ENCODE measurements at places on chromosomes 7 and 10. TPM values are rescaled to one million over a fixed set of nuclear protein-coding genes. Genes with fewer than 3 reads are reported as not detected.

DNA sequence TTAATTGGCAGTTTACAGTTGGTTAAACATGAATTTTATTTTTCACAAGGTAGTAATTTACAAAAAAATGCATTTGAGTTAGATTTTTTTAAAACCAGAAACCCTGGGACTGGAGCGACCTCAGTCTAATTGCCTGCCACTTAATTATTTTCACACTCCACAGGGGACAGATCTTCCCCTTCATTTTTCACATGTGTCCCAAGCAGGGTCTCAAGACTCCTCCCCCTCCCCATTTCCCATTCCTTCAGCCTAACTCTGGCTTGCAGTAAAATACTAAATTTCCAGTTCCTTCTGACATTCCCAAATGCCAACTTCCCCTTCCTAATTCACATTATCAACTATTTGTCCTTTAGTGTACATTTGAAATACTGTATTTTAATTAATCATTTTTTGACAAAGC is 948 bp downstream of the ZNF138 start:
- no peak for DNase-seq

- no peak for DNase-seq
These were observed 2.4 kb upstream of the SERPINE1 start for GRCh38 chr7:101124376-101125056.

- DNase-seq: peak; percentile 2
These were observed 435.4 kb downstream of the KIF20B start for GRCh38 chr10:90136731-90137316.

DNA sequence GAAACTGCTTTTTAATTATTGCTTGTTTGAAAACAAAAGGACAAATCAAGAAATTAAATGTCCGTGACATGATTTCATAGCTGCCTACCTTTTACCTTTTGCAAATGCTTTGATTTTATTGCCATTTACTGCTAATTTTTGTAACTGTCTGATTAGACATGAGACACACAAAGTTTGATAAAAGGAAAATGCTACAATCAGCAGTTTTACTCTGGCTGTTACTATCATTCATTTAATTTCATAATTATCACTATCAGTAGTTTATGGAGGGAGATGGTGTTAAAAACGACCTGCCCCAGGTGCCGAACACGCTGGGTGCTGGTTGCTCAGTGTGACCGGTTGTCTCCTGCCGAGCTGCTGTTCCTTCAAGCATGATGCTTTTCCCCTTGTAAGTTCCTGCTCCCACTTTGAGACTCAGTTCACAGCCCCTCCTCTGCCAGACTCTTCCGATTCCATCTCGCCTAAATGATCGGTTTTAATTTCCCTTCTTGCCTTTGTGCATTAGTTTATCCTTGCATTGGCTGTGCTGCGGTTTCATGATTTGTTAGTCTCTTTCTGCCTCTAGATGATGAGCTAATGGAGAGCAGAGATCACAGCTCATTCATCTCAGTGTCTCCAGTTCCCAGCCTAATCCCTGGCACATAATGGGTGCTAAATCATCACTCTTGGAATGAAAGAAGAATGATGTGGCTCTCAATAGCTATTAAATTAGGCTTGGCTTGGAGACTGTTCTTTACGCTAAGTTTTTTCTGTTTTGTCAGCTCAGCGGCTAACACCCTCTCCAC is 110.6 kb downstream of the PFKFB3 start:
- no peak for DNase-seq

Gene ZP3
- not detected for total RNA-seq

Gene SCRN1
- total RNA-seq: 79.4 TPM

Gene NPY4R
- not detected for total RNA-seq

GRCh38 chr10:224571-224970 is 89.3 kb downstream of the ZMYND11 start:
- DNase-seq: no peak

DNA sequence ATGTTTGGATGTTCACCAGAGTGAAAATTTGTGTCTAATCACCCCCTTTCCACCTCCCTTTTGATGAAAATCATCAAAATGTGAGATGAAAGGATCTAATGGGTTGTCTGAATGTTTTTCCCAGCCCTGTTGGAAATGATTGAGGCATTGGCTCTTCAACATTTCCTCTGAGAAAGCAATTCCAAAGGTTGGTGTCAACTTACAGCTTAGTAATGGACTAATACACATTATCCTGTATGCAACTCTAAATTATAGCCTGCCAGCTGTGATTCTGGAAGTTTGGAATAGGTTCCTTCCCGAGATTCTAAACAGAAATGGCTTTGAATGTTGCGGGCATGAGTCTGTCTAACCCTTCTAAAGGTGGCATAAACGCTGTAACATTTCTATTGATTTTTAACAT is 152.9 kb downstream of the DYNC1I1 start:
- no peak for DNase-seq

Gene CREM
- total RNA-seq: 29.6 TPM

- no peak for DNase-seq
These were observed 404.6 kb downstream of the PHTF2 start for GRCh38 chr7:78203042-78203720.

Gene SYT15
- 1.4 TPM for total RNA-seq

DNA sequence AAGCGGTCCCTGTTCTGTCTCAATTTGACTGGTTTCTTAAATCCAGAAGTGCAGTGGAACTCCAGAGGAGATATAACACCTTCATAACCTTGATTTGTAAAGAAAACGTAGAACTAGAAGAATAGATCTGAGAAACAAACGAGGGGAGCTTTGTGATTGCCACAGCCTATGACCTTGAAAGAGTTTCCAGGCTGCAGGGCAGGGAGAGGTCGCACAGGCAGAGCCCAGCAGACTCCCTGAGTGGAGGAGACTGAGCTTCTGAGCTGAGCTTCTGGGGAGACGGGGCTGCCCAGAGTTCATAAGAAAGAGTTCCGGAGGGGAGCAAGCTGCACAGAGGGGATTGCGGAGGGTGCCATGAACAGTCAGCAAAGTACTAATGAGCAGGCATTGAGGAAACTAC is 57.8 kb downstream of the FAM185A start:
- DNase-seq: no peak

GRCh38 chr7:64687249-64687648 is 21.3 kb downstream of the ZNF107 start:
- no peak for DNase-seq

DNA sequence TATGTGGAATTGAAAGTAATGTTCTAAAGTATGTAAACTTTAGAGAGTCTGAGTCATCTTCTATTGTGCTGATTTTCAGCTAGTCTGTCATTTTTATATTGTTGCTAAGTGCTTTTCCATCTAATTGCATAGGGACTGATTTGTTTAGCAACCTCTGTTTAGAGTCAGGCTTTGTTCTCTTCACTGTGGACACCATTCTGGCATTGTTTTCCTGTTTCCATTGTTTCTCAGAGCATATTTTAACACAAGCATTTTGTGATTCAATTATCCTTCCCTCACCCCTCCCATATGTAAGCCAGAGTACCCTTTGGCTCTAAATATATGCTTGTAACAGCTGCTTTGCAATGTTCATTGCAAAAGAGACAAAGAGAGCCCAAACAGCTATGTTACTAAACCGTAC is 748.4 kb upstream of the PHF14 start:
- DNase-seq: no peak

Gene PARG
- 51.2 TPM for total RNA-seq

Gene VWA2
- total RNA-seq: not detected

Gene RBM20
- total RNA-seq: 0.61 TPM

GRCh38 chr7:98398567-98399372 is 2.1 kb downstream of the BAIAP2L1 start:
- DNase-seq: no peak

DNA sequence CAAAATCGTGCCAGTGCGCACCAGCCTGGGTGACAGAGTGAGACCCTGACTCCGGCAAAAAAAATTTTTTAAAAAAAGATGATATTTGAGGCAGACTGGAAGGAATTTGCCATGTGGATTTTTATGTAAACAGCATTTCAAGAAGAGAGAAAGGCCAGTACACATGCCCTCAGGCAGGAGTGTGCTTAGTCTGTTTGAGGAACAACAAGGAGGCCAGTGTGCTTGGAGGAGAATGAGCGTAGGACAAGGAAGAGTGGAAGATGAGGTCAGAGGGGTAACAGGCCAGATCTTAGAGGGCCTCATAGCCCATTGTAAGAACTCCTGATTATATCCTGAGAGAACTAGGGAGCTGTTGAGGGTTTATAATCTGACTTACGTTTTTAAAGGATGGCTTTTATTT is 17.2 kb upstream of the STRIP2 start:
- DNase-seq: peak; percentile 45

Gene NOM1
- total RNA-seq: 28.2 TPM

DNA sequence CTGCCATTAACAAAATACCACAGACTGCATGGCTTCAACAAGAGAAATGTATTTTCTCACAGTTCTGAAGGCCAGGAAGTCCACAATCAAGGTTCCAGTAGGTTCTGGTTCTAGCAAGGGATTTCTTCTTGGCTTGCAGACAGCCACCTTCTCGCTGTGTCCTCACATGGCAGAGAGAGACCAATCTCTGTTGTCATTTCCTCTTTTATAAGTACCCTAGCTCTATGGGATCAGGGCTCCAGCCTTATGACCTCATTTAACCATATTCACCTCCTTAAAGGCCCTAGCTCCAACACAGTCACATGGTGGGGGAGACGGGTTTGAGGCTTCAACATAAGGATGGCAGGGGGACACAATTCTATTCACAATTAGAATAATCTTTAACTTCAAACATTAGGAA is 23.6 kb downstream of the ABI1 start:
- no peak for DNase-seq

- DNase-seq: peak; percentile 81
These were observed at the start of gene NMT2 for GRCh38 chr10:15168291-15168785. Gene NMT2 (minus strand): TSS chr10:15168693. CDS start chr10:15168612, 81 bp downstream.

- DNase-seq: no peak
These were observed 92.8 kb upstream of the PAX2 start for GRCh38 chr10:100652406-100653135.

DNA sequence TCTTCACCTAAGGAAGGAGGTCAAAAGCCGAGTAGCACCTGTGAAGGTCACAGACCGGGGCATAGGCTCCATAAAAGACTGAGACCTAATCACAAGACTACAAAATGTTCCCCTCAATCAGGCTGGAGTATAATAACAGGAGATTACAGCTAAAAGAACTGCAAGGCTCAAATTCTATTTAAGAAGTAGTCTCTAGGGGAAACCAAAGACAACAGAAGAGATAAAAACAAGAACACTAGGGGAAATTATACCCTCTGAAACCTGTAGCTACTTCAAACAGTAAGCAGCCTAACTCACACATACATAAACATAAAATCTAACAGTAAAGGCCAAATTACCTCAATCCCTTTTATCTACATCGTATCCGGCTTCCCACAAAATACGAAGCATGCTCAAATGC is 38.3 kb downstream of the LMBR1 start:
- no peak for DNase-seq

Gene FGFR2
- total RNA-seq: 58.4 TPM

GRCh38 chr10:46537309-46537708 is 19.1 kb downstream of the GPRIN2 start:
- DNase-seq: no peak

GRCh38 chr10:29567003-29567402 is 67.8 kb downstream of the SVIL start:
- no peak for DNase-seq

Gene PRR15
- 0.41 TPM for total RNA-seq

GRCh38 chr10:8084799-8085198 is 30.3 kb downstream of the GATA3 start:
- no peak for DNase-seq

DNA sequence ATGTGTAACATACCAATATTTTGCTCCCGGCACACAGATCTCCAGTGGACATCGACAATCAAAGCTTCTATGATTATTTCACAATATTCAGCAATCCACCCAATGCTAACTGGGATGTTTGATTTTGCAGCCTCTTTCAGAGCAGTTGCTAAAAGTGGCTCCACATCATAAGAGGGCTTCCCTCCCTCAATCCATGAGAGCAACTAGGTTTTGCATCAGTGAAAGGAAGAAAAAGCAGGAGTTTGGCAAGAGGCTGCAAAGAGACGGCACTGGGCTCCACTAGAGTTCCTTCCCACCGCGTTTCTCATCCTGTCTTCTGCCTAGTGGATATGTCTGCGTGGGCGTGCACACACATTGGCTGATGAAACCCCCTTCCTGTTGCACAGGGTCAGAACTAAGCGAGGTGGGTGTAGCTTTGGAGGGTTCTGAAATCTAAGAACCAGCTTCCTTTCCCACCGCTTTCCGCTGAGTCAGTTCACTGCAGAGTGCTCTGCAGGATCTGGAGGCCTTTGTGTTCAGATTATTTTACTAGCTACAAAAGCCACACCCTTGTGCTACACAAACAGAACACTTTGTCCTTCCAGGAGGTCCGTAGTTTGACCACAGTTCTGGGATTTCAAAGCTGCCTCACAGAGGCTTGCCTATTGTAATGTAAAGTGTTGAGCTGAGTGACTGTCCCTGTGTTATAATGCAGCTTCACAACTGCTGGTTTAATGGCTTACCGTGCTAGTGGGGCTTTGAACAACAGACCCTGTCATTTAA is 28.1 kb downstream of the ARL4A start:
- peak; percentile 40 for DNase-seq

Data from neural crest cell (in vitro differentiated cells).